ENCODE measurements at places on chromosomes 7 and 10.
A peak's percentile ranks its signal among the peaks of the same experiment; 100 is the strongest.

GRCh38 chr7:130150587-130150986, 54.6 kb downstream of the TMEM209 start:
- no peak for DNase-seq

GRCh38 chr10:20874261-20874660, 22.9 kb downstream of the NEBL start:
- DNase-seq, result no peak

GRCh38 chr10:6351495-6351894, 148.8 kb downstream of the PFKFB3 start:
- DNase-seq, result no peak

DNA sequence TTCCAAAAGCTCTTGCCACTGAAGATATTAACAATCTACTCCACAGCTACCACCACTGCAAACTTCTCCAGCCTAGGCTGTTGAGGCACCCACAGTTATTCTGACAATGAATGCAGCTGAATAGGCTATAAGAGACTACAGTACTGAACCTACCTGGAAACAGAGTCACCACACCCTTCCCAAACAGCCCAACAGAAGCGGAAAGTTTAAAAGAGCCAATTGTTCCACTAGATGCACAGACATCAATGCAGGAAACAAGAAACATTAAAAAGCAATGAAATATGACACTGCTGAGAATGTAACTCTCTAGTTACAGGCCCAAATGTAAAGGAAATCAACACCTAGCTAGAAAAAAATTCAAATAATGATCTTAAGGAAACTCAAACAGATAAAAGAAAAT, 64.5 kb upstream of the PLA2G12B start:
- no peak for DNase-seq

- DNase-seq, result peak; percentile 14
Measured at GRCh38 chr7:24456526-24457218, 116.6 kb upstream of the PALS2 start.

- no peak for DNase-seq
Measured at GRCh38 chr10:77293773-77294172, 343.8 kb downstream of the KCNMA1 start.

DNA sequence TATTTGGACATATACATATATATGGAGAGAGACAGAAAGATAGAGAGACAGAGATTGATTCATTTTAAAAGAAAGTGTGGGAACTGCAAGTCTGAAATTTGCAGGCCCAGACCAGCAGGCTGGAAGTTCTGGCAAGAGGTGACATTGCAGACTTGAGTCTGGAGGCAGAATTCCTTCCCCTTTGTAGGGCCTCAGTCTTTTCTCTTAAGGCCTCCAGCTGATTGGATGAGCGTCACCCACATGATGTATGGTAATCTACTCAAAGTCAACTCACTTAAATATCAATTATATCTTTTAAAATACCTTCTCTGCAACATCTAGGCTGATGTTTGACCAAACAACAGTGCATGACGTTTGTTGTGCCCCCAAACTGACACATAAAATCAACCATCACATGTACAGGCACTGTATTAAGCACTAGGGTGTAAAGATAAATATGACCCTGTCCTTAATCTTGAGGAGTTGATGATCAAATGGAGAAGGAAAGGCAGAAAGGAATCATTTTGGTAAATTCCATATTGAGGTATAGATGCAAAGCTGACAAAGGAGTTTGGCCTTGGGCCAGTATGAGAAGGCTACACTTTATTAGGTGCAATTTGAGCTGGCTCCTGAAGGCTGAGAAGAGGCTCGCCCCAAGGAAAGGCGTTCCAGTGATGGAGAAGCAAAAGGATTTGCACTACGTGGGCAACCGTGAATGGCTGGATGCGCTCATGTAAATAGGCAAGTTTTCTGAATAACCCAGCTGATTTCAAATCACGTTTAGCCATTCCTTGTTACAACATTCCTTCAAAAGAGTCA, 52.6 kb downstream of the BPGM start:
- DNase-seq, result no peak

GRCh38 chr7:81457852-81458522, 311.9 kb downstream of the HGF start:
- DNase-seq, result peak; percentile 43

- peak; percentile 60 for DNase-seq
Measured at GRCh38 chr7:41928781-41929180, 225.9 kb upstream of the INHBA start.

- DNase-seq, result no peak
Measured at GRCh38 chr7:154473360-154473759, 421.2 kb downstream of the DPP6 start.

DNA sequence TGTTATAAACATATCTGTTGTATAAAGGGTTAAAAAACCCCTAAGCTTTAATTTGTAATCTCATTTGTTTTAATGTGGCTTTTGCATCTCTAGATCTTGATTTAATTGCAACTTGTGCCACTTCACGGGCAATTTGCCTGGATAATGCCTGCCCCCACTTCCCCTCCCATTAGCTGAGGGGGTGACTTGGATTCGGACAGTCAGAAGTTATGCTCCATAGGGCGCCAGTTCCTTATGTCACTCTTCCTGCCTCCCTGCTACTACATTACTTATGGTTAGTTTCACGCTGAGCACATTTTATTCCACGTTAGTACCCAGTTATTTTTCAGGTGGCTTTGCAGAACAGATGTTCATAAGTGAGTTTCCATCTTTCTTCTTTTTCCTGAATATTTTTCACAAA, 1015.2 kb upstream of the PHF14 start:
- no peak for DNase-seq

- DNase-seq, result peak; percentile 68
Measured at GRCh38 chr10:11684717-11685645, 57.2 kb upstream of the ECHDC3 start.

- no peak for DNase-seq
Measured at GRCh38 chr7:114375907-114376306, 38.7 kb upstream of the FOXP2 start.

DNA sequence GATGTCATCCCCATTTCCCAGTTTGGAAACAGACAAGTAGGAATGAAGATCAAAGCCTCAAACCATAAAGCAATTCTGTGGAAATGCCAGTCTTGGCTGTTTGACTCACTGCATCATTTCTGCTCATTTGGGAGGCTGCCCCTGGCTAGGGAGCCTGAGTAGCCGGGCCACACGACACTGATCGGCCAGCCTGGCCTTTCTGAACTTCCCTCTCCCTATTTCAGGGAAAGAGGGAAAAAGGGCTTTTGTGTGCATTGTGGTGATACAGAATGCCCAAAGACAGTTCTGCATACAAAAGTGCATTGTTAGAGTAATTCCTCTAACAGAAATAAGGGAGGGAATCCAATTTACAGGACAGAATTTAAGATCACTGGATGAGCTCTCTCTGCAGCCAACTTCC, 41.7 kb upstream of the OPALIN start:
- no peak for DNase-seq

DNA sequence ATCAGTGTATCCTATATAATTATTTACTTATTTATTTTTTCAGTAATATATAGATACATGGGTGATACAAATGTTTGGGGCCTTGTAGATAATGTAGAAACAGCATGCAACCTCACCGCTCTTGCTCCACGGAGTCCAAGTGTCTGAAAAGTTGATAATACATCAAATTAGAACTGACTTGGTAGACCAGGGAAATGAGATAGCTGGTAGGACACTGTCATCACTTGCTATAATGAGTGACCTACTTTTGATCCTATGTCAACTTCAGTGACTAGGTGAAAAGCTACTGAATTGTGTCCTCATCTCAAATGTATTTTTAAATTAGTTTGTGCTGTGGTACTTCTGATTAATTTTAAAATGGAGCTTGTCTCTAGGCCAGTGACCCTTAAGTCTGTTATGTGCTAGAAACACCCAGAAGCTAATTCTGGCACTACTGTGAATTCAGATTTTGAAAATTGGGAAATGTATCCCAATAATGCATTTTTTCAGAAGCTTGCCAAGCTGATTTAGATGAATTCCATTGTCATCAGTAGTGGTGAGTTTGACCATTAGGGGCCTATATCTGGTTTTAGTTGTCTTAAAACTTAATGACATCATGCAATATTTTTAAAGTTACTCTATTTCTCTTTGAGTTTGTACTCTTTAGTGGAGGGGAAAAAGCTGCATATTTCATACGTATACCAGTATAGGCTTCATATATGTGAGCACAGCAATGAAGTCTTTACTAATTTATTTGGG, 17.4 kb downstream of the CDK1 start:
- DNase-seq, result no peak

DNA sequence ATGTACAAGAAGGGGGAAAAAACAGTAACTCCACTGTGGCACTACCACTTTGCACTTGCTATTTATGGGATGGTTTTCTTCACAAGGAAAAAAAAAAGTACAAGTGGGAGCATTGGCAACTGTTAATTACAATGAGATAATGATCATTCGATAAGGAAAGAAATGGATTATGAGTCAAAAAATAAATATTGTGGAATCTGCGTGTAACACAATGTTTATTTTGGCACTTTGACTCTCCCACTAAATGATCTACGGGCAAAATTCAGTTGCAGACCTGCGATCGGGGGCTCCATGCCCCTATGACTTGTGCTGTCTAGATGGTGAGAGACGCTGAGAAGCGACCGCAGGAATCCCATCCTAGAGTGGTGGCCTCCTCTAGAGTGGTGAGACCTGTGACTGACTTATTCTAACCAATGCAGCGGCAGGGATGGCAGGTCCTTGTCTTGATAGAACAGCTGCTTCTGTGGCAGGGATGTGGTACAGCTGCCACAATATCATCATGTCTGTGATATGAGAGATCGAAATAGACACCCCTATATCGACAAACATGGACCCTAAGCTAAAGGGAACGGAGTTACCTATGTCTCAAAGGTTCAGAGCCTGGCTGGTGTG, 345.0 kb upstream of the KLF6 start:
- DNase-seq, result no peak

GRCh38 chr10:68870061-68870460, 31.1 kb upstream of the DDX50 start:
- peak; percentile 2 for DNase-seq

DNA sequence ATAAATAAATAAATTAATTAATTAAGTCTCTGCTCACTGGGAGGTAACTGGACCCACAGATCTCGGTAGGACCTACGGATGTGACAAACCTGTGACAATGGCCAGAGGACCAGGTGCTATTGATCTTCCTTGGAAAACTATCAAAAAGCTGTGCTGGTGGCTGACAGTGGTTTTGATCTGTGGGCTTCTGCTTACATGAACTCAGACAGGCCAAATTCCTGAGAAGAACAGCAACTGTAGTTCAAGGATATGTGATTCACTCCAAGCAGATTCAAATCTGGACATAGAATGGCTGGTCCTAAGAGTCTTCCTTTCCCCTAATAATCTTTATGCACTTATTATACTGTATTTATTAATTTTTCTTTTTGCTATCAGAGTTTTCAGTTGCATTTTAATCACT, 80.0 kb downstream of the ATXN7L1 start:
- DNase-seq, result peak; percentile 28

DNA sequence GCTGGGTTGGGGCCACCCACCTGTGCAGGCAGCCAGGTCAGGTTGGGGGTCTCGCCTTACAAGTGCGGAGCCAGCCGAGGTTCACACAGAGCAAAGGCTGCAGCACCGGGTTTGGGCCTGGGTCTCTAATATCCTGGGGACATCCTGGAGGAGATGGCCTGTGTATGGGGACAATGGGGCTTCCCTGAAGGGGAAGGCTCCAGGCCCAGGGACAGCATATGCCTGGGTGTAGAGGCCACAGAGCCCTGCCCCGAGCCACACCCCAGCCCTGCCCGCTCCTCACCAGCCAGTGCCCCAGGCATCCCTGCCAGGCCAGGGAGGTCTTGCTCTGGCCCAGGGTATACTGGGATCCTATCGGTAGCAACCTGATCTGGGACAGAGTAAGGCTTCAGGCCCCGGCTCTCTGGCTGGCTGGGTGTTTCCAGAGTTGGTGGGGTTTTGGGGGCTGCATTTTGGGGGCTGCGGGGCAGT, 9.1 kb downstream of the TTYH3 start:
- no peak for DNase-seq

GRCh38 chr7:80312139-80312661, 177.6 kb downstream of the GNAI1 start:
- DNase-seq, result peak; percentile 57

- no peak for DNase-seq
Measured at GRCh38 chr7:87785368-87785995, 90.7 kb downstream of the SLC25A40 start.

DNA sequence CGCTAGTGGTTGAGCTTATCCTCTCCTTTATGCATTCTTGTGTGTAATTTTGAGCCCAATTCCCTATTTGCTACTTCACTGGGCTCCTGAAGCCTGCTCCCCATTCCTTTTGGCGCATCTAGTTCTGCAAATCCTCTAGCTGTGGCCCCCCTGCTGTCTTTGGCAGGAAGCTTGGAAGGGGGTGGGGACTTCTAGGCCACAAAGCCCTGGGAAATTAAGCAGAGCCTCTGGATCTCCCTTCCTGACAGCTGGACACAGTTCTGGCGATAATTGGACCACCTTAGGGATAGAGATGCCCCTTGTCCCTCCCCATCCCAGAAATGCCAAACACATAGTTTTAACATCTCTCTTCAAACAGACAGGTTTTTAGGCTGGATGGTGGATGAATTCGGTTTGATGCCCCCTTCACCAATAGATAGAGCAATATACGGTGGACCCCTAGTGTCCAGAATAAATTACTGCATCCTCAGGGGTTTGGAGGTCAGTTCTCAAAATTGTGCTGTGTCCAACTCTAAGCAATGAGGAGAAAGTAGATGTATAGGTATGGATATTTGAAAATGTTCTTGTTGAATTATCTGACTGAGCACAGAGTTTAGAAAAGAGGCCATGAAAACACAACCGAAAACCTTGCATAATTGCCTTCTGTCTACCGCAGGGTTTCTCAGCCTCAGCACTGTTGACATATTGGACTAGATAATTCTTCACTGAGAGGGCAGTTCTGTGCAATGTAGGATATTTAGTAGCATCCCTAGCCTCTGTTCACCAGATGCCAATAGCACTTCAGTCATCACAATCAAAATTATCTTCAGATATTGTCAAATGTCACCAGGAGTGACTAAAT, 75.5 kb downstream of the PAPSS2 start:
- peak; percentile 56 for DNase-seq

DNA sequence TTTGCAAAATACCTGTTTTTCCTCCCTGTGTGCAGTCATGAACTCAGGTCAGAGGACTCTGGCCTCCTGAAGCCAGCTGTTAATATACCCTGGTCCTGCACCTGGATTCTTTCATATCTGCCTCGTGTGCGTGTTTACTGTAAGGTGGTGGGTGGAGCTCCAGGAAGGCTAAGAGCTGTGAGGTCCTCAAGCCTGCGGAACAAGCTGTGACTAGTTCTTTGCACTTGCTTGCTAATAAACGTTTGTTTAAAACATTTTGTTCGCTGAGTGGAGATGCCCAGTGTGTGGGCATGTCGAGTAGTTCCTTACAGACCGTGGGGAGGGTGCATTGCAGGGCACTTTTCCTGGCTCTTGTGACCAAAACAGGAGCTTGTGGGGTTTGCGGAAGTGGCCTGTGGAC, 139.0 kb downstream of the DOCK1 start:
- DNase-seq, result no peak

- no peak for DNase-seq
Measured at GRCh38 chr7:90424720-90425119, 21.5 kb downstream of the CLDN12 start.

Measured in fibroblast of skin of right quadriceps (primary cell).